B cell (primary cell): ENCODE measurements at places on chromosomes 1 and 21.

GRCh38 chr1:202858789-202859414, 30.0 kb downstream of the RABIF start:
- DNase-seq = no peak

DNA sequence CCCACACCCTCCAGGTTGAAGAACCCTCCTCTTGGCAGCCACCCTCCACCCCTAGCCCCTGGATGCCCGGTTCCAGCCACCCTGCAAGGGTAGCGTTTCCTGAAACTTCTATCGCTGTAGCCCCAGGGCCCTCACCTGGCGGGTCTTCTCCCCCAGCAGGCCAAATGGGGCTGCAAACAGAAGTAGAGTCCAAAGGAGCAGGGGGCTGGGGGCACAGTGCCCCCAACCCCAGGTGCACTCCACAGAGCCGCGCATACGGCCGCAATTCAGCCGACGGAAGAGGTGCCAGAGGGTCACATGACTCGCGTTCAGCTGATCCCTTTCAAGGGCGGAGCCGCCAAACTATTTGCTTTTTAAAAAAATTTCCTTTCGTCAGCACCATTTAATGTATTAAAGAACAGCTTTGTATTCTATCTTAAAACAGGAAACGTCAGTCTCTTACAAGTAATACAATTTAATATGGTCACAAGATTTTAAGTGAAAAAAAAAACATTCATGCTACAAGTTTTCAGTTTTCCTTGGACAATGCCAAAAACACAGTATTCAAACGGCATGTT, at the start of gene GLMP:
GLMP (minus strand) TSS at position 289 of the 557 bp plus-strand sequence; CDS start at position 255, 34 bp downstream.
- peak; percentile 70 for DNase-seq

DNA sequence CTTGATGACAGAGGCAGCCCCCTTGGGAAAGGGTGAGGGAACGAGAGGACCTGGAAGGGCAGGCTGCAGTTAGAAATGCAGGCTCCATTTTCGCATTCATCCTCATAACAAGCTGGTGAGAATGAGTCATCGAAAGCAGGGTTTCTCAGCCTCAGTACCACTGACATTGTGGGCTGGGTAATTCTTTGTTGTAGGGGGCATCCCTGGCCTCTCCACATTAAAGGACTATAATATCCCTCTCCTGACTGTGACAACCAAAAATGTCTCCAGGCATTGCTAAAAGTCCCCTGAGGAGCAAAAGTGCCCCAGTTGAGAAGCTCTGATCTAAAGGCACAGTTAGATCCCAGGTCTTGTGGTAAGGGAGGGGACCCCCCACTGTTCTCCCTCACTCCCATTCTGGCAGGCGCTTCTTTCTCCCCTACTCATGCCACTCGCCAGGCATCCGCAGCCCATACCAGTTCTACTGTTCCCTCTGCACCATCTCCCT, 20.4 kb downstream of the KCNN3 start:
- no peak for DNase-seq

GRCh38 chr1:163668472-163668871, 346.7 kb downstream of the NUF2 start:
- no peak for DNase-seq

- no peak for DNase-seq
These were observed 111.5 kb downstream of the GRIK3 start for GRCh38 chr1:36922593-36923426.
